ENCODE measurements at places on chromosomes 5 and 9. TPM values are rescaled to one million over a fixed set of nuclear protein-coding genes. Genes with fewer than 3 reads are reported as not detected.

The TRIM14 gene
- total RNA-seq: 1.8 TPM

The TLX3 gene
- not detected for total RNA-seq

The IL4 gene
- total RNA-seq: not detected

DNA sequence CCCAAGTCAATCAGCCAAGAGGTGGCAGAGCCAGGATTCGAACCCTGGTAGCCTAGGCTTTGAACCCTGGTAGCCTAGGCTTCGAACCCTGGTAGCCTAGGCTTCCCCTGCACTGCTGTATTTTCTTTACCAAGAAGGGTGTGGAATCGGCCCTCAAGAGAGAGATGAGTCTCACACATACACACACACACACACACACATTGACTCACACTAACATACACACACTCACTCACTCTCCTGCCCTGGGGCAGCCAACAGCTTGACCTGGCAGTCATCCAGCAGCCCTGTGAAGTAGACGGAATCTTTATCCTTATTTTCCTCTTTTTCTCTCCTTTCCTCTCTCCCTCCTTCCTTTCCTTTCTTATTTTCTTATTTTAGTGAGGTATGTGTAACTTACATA, 55.4 kb upstream of the RPL26L1 start:
- DNase-seq: no peak

The PPP3R2 gene
- not detected for total RNA-seq

DNA sequence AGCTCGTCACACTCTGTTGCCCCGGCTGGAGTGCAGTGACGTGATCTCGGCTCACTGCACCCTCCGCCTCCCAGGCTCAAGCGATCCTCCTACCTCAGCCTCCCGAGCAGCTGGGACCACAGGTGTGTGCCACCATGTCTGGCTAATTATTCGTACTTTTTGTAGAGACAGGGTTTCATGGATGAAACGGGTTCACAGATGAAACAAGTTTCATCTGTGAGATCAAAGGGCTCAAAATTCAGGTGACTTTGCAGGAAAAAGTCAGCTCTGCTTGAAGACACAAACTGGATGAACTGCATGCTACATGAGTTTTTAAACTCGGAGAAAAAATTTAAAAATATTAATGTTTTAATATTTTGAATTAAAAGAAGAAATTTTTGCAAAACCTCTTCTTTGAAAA, 24.5 kb downstream of the ABHD17B start:
- DNase-seq: no peak

Measured in cardiac septum (tissue), 1 donor.